ENCODE measurements at places on chromosomes 12 and 14.

- DNase-seq = no peak
Observed at GRCh38 chr12:123094349-123095077, 56.4 kb downstream of the PITPNM2 start.

DNA sequence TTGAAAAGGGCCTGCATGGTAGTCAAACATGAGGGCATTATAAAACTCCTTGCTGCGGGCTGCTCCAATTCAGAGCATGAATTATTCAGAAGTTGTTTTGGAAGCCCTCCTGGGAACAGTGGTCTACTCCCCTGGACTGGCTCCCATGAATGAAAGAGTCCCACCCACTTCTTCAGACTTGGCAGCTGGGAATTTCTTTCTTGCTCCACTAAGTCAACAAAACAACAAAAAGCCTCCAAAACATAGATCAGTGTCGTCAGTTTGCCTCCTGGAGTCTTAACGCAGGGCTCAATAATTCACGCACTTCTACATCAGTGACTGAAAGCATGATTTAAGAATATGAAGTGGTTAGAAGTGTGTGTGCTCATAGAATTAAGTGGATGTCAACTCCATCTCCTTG is 37.9 kb downstream of the AKAP6 start:
- no peak for DNase-seq

DNA sequence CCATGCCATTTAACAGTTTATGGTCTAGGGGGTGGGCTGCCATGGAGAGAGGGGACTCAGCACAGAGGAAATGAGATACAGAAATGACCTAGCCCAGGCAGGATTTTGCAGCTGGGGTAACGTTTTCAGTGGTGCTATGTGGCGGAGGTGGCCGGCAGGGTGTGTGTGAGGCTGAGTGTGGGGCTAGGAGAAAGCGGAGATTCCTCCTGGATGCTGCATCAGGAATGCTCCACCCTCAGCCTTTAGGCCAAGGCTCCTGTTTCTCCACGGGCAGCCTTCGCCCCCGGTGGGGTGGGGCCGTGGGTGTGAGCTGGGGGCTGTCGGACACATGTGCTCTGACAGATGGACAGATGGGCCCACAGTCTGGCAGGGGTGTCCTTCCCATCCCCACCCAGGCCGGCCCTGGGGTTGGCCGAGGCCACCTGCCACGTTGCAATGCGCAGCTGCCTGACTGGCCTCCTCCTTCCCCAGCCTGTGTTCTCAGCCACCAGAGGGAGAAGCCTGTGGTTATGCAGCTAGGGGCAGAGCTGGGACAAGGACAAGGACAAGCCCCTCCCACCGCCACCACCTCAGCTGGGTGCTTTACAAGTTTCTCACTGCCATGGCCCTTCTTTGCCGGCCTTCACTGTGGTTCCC is 44.3 kb downstream of the TEAD4 start:
- no peak for DNase-seq

- no peak for DNase-seq
Observed at GRCh38 chr14:23640524-23641141, 4.5 kb downstream of the DHRS2 start.

DNA sequence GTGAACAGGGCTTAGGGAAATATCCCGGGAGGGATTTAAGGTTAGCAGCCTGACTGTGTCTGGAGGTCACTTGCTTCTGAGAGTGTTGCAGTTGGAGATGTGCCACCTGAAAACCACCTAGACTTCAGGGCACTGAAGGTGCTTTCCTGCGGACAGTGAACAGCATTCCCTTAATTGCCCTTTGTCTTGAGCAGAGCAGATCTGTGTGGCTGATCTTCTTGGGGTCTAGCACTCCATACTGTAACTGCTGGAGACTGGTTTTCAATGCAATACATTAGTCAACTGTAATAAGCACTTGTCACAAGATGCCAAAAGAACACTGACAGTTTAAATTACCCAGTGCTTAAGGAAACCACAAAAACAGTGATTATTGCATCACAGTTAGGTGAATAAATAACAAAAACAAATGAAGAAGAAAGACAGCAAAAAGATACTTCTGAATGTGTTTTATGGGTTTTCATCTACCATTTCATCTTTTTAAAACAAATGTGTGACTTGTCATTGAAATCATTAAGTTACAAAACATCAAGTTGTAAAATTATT is 111.8 kb downstream of the PRIMA1 start:
- DNase-seq = no peak

DNA sequence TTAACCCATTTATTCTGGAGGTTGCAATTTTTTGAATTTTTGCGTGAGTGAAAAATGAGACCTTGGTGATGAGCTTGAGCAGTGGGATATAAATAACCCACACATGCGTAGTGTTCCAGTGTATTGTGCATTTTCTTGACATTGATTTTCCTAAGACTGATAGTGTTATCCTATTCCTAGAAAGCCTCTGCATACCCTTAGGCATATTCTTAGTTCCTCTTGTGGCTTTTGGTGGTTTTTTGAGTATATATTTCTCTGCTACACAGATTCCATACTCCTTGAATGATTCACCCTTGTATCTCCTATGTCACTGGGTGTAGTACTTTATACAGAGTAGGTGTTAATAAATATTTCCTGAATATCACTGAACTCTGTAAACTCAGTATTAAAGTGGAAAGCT is 363.4 kb upstream of the PDE3A start:
- no peak for DNase-seq

DNA sequence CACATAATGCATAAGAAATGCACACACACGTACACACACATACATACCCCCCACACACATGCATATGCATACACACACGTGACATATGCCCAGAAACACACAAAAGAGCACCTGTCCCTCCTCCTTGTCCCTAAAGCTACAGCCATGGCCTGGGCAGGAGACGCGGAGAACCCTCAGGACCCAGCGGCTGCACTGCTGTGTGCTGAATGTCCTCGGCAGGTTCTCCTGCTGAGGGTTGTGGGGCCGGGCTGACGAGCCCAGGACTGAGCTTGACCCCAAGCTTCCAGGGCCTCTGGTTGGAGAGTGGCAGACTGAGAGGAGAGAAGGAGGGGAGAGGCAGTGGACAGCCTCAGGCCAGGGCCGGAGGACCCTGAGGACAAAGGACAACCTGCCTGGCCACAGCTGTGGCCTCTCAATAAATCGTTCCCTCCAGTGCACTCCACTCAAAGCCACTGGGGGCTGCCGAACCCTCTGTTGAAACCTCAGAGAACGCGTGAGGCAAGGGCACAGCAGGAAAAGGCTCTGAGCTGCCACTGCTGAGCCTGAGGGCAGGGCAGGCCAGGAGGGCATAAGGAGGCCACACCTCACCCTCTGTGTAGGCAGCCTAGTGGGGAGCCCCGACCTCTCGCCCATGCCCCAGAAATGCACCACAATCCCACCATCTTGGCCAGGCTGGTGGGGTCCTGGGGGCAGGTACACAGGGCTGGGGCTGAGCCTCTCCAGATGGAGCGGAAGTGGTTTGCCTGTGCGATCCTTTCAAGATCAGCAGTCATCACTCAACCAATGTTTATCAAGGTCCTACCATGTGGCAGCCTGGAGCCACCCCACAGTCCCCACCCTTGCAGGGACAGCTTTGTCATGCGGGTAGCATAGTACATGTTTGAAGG is 3.1 kb downstream of the CACNA2D4 start:
- no peak for DNase-seq

- no peak for DNase-seq
Observed at GRCh38 chr12:20567413-20567812, 127.7 kb upstream of the SLCO1C1 start.

GRCh38 chr12:83106873-83107272 is 420.2 kb downstream of the TMTC2 start:
- DNase-seq = no peak

GRCh38 chr14:58805057-58805456 is 167.3 kb downstream of the DACT1 start:
- no peak for DNase-seq

DNA sequence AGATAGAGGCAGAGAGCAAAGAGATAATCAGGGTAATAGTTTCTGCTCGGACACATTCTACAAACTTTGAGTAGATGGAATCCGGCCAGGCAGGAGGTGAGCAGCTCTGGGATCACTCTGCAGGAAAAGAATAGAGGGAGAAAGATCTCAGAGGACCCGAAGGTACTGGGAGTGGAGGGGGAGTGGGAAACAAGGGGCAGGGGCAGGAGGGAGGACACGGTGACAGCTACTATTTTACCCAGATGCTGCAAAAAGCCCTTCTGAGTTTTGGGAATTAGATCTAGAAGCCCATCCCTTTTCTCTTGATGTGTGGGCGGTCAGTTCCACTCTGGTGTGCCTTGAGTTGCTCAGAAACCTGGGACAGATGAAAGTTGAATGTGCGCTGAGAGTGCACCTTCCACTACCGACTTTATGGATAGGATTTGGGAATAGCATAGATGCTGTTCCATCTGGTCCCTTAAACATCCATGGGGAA is 556 bp downstream of the GPRC5A start:
- no peak for DNase-seq

DNA sequence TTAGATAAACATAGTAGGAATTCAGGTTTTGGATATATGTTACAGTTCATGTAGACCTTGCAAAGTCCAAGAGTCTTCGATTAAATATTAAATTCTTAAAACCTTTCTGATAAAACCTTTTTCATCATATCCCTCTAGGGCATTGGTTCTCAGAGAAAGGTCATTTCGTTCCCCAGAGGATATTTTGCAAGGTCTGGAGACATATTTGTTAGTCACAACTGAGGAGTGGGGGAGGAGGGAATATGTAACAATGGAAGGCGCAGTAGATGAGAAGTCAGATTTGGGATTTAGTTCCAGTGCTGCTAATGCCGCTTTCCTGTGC is 5.3 kb downstream of the TMEM253 start:
- no peak for DNase-seq

- no peak for DNase-seq
Observed at GRCh38 chr12:25957793-25958427, 572 bp upstream of the RASSF8 start.

DNA sequence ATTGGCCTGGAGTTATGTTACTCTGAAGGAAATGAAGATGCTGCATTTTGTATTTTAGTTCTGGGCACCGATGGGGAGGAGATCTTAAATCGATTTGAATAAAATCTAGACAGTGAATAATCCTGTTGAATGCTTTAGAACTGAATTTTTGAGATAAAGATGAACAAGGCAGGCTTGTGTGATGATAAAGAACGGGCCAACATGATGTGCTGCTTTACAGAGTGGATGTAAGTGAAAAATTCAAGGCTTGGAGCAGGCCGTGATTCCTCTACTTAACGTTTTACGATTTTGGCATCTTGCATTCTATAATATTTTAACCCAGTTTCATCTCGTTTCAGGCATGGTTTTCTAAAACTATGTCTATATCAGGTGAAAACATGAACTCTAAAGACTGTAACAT is 23.5 kb upstream of the BHLHE41 start:
- DNase-seq = no peak

- DNase-seq = no peak
Observed at GRCh38 chr12:95390192-95390591, 83.8 kb upstream of the METAP2 start.

DNA sequence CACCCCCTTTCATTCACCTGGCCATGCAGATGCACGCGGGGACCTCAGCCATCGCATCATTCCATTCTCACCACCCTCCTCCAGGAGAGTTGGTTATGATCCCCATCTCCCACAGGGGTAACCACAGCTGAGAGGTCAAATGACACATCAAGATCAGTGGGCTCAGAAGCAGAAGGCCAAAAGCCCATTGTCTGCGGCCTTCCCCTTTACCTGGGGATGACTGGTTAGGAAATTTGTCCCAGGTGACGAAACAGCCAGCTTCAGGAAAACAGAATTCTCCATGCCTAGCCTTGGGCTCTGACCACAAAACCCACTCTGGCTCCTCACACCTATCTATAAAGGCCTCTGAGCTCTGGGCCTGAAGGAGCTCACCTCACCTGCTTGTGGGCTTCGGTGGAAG is 36.1 kb downstream of the ZFP36L1 start:
- no peak for DNase-seq

DNA sequence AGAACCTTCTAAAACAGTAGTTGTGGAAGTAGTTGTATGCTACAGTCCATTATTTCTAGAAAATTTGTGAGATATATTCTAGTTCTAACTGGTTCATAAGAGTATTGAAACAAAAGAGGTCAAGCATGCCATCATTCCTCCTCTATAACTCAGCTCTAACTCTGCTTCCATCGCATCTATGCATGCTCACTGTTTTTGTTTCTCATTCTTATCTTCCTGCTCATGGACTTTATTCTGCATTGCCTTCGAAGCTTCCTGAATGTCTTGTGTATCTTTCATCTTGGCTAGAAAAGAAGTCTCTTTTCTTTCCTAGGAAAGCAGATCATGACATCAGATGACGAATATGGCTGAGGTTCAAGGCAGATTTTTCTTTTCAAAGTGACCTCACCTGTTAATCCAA is 402 bp downstream of the LMNTD1 start:
- no peak for DNase-seq

DNA sequence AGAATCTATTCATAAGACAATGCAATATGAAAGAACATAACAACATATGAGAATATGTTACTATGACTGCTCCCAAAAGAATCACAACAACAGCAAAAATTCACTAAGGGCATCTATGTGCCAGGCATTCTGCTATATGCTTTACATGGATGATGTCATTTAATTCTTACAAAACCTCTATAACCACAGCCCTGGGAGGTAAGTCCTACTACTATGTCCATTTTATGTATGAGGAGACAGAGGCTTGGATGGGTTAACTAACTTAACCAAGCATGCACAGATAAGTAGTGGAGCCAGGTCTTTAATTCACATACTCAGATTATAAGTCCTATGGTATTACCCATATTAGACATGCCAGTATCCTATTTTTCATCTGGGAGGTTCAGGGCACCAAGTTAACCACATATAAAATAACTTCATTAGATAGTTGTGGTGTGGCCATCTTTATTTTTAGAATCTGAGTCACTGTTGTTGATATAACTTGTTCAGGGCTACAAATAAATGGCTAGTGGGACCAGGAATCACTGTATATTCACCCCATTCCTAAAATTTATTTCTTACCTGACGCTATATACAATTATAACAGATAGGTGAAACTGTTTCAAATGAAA is 33.2 kb upstream of the RAD51AP1 start:
- DNase-seq = no peak

GRCh38 chr14:24057867-24058259 is 6.1 kb downstream of the CARMIL3 start:
- DNase-seq = no peak

DNA sequence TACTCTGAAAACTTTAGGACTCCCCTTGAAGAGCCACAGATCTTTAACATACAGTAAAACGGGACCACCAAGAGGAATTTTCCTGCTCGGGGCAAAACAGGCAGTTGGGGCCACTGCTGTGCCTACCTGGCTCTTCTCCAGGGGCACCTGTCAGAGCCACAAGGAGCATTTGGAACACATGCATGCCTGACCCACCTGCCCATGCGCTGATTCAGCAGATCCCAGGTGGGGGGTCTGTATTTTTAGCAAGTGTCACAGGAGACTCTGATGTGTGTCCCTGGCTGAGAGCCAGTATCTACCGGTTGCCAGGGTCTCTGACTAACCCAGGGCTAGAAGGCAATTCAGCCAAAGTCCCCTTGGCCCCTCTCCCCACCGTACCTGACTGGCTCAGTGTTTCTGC is 6.5 kb downstream of the CTDSP2 start:
- no peak for DNase-seq

DNA sequence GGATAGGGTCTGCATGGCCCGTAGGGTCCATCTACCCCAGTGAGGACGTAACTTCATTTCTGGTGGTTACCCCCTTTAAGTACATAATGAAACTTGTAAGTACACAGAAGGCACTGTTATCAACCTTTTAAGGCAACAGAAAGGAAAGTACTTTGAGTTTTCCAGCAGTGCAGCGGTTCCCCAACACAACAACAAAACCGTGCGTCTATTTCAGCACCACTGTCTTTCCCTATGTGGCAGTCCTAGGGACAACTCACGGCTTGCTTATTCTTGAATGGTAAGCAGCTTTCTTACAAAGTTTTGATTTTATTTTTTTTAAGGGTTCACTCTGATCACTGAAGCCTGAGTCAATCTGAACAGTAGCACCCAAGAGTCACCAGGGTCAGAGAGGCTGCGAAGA is 46.3 kb downstream of the FOXN3 start:
- no peak for DNase-seq

All from cortex of kidney (tissue), 1 donor.